Activated CD4-positive, alpha-beta T cell treated with anti-CD3 and anti-CD28 coated beads, Interleukin-2, amount 50 U/mL, for 48 hours (primary cell): ENCODE measurements at places on chromosomes 5 and 9.

DNA sequence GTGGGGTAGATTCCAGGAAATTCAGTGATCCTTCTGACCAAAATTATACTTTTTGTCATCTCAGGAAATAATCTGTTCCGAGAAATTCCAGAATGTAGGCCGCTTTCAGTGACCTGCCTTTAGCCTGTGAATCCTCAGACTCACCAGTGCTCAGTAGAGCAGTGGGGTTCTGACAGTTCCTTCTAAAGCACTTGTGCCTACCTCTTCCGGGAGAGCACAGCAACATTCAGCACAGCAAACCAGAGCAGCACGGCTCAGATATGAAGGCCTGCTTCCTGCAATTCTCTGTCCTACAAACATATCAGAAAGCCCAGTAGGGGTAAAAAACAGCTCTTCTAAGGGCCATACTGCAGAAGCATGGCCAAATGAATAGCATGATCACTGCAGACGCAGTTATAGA, 15.0 kb downstream of the FANCC start:
- no peak for DNase-seq

GRCh38 chr9:72661401-72662135, 140.2 kb downstream of the TMC1 start:
- DNase-seq: no peak

DNA sequence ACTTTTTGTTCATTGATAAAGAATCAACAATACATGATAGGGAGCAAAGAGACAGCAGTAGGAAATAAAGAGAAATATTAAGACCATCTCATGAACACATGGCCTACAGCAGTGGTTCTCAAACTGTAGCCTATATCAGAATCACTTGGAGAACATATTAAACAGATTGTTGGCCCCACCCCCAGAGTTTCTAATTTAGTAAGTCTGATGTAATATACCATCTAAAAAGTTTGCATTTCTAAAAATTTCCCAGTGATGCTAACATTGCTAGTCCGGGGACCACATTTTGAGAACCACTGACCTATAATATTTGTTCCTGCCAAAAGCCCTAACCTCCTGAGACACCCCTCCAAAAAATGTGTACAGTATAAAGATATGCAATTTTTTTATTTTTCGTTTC, 306.2 kb upstream of the NREP start:
- no peak for DNase-seq

DNA sequence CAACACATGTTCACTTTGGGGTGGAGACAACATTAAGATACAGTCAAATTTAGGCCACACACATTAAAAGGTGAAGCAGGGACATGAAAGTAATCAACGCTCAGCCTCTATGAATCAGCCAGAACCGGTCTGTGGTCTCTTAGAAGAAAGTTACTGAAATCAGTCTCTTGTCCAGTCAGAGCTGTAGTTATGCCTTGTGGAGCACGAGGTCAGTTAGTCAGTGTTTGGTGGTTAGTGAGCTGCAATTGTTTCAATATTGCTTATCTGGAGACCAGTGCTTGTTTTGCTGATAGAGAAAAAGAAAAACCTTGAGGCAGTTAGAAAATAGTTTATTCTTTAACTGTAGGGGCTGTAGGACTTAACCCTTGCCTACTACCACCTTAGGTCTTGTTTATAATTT, 157.8 kb upstream of the RASEF start:
- DNase-seq: no peak

DNA sequence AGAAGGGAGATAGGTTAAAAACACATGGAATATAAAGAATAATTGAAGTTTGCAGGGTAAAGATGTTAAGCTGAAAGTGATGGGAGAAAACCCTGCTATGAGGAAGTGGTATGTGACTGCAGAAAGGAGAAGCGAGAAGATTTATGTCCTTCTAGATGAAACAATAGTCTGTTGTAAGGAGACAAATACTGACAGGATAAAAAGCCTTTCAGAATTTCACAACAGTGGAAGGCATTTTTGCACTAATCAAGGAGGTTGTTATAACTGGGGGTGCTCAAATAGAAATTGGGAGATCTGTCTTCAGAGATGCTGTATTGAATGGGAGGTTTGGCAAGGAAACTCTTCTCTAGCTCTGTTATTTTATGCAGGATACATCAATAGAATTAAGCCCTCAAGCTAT, 69.6 kb downstream of the NMUR2 start:
- DNase-seq: no peak

- no peak for DNase-seq
Observed at GRCh38 chr5:180084638-180085561, 13.3 kb upstream of the RNF130 start.
